ENCODE measurements at places on chromosomes 2 and 18.
A peak's percentile ranks its signal among the peaks of the same experiment; 100 is the strongest.

GRCh38 chr2:20188851-20189250 is 36.1 kb downstream of the SDC1 start:
- no peak for DNase-seq

- DNase-seq, result no peak
These were observed 6.4 kb downstream of the GPR35 start for GRCh38 chr2:240631548-240632305.

GRCh38 chr18:29928081-29928480 is 1114.5 kb downstream of the DSC3 start:
- DNase-seq, result no peak

- DNase-seq, result no peak
These were observed 36.2 kb downstream of the PTPN18 start for GRCh38 chr2:130391872-130392670.

- no peak for DNase-seq
These were observed 167.0 kb upstream of the HDAC4 start for GRCh38 chr2:239567786-239568185.

DNA sequence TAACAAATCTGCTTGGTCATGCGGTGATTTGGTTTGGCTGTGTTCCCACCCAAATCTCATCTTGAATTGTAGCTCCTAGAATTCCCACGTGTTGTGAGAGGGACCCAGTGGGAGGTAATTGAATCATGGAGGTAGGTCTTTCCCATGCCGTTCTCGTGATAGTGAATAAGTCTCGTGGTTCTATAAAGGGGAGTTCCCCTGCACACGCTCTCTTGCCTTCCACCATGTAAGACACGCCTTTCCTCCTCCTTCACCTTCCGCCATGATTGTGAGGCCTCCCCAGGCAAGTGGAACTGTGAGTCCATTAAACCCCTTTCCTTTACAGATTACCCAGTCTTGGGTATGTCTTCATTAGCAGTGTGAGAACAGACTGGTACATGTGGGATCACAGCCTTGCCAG is 36.7 kb downstream of the TRABD2A start:
- no peak for DNase-seq

DNA sequence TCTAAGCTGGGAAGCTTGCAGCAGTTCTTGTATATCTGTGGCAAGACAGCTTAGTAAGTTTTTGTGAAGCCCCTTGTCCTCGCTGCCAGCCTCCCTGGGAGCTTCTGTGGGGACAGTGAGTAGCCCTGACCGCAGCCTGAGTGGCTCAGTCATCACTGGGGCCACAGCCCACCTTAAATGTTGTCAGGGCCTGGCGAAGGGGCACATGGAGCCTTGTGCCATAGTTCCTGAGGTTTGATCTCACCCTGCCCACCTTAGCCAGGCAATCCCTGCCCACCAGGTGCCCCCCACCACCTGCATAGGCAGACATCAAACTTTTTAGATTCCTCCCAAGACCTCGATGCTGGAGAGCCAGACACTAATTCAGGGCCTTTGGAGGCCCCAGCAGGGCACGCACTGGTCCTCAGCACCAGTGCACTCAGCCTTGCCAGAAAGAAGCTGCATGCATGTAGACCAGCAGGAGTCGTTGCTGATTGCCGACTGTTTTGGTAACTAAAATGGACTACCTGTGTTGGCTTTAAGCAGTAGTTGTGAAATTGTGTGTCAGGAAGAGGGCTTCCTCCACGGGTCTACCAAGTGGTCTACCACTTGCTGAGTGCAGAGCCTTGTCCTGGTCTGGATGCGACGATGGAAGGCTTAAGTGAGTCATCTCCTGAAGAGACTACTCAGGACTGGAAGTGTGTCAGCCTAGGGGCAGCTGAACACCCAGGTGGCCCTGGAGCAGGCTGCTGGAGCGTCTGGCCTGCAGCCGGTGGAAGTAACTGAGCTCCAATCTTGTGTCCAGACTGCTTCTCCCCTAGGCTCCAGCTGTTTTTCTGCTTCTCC is 233.1 kb downstream of the SEPTIN10 start:
- peak; percentile 58 for DNase-seq

DNA sequence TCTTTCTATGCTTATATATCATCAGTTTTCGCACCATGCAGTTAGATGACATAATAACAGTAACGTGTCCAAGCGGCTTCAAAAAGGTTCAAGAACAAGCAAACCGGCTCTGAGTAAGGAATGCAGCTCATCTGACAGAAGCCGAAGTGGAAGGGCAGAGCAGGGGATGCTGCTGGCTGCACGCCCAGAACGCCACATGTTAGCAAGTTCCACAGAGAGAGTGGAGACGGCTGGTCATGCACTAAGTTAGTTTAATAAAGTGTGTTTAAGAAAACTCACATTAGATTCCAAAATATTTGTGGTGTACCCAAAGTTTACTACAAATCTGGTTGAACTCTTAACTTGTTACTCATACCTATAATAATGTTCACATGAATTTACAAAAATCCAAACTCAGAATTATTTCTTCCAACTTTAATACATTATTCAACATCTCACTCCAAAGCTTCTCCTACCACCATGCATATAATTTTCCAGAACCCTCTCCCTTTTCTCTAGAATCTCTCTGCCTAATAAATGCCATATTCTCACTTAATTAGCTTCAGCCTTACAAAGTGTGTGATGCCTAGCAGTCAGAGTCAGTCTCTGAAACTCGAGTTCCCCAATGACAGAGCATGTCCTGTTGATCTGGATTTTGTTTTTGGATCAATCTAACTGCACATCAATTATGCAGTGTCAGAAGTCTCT is 170.0 kb downstream of the DNAH7 start:
- peak; percentile 11 for DNase-seq

DNA sequence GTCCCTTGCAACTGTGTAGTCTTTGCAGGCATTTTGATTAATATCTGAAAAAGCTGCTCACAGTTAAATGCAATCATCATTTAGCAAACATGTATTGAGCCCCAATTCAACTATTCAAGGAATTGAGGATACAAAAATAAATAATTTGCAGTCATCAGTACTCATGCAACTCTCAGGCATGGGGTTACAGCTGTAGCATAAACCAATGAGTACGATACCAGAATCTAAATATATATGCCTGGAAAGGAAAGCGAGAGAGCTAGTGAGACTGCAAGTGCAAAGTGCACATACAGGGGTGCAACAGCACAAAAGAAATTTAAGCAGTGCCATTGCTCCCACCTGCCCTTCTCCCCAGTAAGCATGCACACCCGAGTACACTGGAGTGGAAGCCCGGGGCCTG is 216.4 kb downstream of the AFF3 start:
- no peak for DNase-seq

GRCh38 chr2:237932731-237933131 is 34.1 kb upstream of the UBE2F start:
- DNase-seq, result no peak

DNA sequence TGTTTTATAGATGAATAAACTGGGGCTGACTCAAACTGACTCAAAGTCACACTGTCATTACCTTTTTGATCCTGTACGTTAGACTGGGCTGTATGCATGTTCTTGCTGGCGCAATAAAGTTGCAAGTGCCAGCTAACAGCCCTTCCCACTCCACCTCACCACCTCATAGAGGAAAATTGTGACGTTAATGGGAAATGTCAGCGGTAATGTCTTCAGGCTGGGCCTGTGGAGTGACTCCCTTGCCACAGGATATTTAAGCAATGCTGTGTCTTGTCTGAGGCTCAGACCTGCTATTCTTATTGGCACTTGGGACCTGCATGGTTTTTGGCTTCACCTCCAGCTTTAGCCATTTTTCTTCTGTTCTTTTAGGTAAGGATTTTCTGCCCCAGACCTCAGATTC is 25.2 kb upstream of the CASP10 start:
- no peak for DNase-seq

- peak; percentile 44 for DNase-seq
These were observed 1.1 kb downstream of the TMEM18 start for GRCh38 chr2:675982-676646.

DNA sequence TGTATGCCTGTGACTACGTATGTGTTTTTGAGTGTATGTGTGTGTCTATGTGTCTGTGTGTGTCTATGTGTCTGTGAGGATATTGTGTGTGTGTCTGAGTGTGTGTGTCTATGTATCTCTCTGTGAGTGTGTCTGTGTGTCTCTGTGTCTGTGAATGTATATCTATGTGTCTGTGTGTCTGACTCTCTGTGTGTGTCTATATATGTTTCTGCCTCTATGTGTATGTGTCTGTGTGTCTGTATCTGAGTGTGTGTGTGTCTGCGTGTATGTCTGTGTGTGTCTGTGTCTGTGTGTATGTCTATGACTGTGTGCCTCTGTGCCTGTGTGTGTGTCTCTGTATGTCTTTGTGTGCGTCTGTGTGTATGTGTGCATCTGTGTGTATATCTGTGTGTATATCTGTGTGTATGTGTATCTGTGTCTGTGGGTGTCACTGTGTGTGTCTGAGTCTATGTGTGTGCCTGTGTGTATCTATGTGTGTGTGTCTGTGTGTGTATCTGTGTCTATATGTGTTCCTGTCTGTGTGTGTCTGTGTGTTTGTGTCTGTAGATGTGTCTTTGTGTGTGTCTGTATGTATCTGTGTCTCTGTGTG is 172.7 kb downstream of the MYCN start:
- DNase-seq, result no peak

GRCh38 chr2:43269706-43270105 is 43.3 kb upstream of the ZFP36L2 start:
- no peak for DNase-seq

GRCh38 chr2:32463110-32463509 is 106.3 kb downstream of the BIRC6 start:
- no peak for DNase-seq

- DNase-seq, result no peak
These were observed 147.6 kb downstream of the LDLRAD4 start for GRCh38 chr18:13366131-13366530.

DNA sequence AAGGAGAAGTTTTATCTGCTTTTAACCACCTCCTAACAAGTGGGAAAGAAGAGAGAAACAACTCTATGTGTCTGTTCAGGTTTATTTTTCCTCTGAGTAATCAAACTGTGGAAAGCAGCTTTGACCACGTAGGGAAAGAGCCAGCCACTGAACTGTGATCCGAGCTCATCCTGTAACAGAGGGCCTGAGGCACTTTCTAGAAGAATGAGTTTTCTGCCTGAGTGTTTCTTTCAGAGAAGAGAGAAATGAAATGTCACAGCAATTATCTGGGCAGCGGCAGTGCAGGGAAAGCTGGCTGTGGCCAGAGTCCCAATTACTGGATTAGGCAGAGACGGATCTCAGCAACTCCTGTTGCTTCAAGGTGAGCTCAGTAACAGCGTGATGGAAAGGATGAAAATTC is 151.9 kb downstream of the CD226 start:
- no peak for DNase-seq

- no peak for DNase-seq
These were observed 181.6 kb downstream of the GULP1 start for GRCh38 chr2:188473306-188473705.

All from kidney capillary endothelial cell (primary cell).